ENCODE measurements at places on chromosomes 13 and 19.

- no peak for DNase-seq
These were observed 10.1 kb downstream of the NANOS3 start for GRCh38 chr19:13887018-13887436.

DNA sequence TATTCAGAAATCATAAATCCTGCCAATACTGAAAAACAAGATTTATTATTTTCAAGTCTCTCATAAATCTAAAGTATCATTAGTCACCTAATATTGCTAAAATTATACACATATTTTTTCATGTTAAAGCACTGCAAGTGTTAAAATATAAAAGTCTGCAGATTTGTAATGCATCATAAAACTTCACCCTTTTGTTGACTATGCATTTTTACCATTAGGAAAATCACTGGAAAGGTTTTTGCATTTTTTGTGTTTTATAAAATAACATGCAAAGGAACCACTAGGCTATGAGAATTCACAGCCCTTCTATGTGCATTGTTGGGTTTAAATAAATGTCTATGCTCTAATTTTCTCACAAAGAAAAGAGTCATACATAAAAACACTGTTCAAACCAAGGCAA, 407.3 kb downstream of the DACH1 start:
- no peak for DNase-seq

GRCh38 chr19:2047449-2048103, 3.5 kb downstream of the MKNK2 start:
- DNase-seq = no peak

- no peak for DNase-seq
These were observed at the start of gene AXL for GRCh38 chr19:41218615-41219507. Gene AXL, plus strand, starts transcription at chr19:41219223. Its CDS starts 170 bp downstream, at chr19:41219393.

- no peak for DNase-seq
These were observed 45.5 kb upstream of the DACH1 start for GRCh38 chr13:71912524-71912923.

- peak; percentile 23 for DNase-seq
These were observed 692 bp downstream of the RGS9BP start for GRCh38 chr19:32676186-32676894.

DNA sequence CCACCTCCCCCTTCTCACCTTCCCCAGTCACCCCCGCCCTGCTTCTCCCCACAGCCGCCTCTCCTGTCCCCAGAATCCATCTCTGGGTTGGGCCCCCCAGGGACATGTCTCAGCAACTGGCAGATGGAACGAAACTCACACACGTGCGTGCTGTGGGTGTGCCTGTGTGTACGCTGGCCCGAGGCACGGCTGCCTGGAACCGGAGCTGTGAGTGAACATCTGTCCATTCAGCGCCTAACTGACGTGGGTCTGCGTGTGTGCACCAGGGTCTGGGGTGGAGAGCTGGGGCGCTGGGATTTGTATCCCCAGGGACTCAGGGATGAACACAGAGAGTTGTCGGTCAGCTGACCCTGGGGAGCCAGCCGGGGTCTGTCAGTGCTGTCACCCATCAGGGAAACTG, 752 bp upstream of the HAS1 start:
- no peak for DNase-seq

DNA sequence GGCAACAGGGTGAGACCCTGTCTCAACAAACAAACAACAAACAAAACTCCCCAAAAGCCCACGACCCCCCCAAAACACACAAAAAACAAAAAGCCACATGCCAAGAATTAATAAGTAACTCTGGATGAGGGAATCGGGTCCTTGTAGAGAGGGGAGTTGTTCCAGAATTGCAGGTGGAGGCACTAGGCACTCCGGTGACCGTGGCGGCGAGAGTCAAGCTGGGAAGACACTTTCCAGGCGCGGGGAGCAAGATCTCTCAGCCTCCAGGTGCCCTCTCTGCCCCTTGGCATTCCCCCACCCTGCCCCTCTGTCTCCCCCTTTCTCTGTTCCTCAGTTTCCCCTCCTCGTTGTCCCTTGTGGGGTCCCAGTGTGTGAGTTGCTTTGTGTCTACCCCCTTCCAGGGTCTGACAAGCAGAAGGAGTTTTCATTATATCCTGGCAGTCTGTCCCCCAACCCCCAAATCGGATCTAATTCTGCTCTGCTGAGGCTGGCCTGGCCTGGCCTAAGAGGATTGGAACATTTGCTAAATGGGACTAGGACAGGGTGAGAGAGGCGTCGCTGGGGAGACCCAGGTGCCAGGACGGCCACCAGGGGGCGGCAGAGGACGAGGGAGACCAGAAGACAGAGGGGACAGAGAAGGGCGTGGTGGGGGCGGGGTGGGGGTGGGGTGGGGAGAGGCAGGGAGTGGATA, 8.3 kb upstream of the CRX start:
- DNase-seq = peak; percentile 80

Measured in activated CD8-positive, alpha-beta memory T cell treated with anti-CD3 and anti-CD28 coated beads, Interleukin-2, amount 50 U/mL, for 4 hours (primary cell).